ENCODE measurements at places on chromosomes 1 and 21. TPM values are rescaled to one million over a fixed set of nuclear protein-coding genes. Genes with fewer than 3 reads are reported as not detected.

The GJA8 gene
- total RNA-seq, result not detected

- no peak overlapping the region for H3K27ac ChIP-seq
- no peaks in the 10 kb centered on the region for H3K27me3 ChIP-seq
- H3K4me1 ChIP-seq, result no peaks in the 10 kb centered on the region
- H3K36me3 ChIP-seq, result peaks cover 81% of the 10 kb centered on the region
- DNase-seq, result no peak
These were observed 90.1 kb downstream of the PKN2 start for GRCh38 chr1:88774151-88774556.

GRCh38 chr1:152752225-152752624 lies 5.6 kb upstream of the KPRP start:
- H3K4me3 ChIP-seq, result no peak overlapping the region
- peaks cover 20% of the 10 kb centered on the region for H3K27me3 ChIP-seq
- no peak for DNase-seq
- H3K27ac ChIP-seq, result no peak overlapping the region

- no peaks in the 10 kb centered on the region for H3K36me3 ChIP-seq
- DNase-seq, result no peak
- H3K27ac ChIP-seq, result no peak overlapping the region
- H3K4me1 ChIP-seq, result no peaks in the 10 kb centered on the region
These were observed 48.6 kb downstream of the NOS1AP start for GRCh38 chr1:162118063-162118462.

DNA sequence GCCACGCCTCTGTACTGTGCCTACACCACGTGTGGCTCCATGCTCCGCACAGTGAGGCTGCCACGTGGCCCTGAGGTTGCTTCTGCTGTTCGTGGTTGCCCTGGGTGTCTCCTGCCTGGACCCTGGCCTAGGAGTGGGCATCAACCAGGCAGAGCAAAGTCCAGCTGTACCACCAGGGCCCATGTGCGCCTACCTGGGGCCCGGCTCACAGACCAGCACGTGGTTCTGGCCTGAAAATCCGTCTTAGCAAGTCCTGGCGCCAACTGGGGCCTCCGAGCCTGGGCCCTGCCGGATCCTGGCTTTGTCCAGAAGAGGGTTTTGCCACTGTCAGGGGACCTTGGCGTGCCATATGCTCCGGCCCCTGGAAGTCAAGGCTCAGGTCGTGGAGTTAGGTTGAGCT lies 107.1 kb upstream of the TTC34 start:
- H3K27ac ChIP-seq, result no peak overlapping the region
- H3K36me3 ChIP-seq, result no peaks in the 10 kb centered on the region
- no peaks in the 10 kb centered on the region for H3K27me3 ChIP-seq
- no peak overlapping the region for H3K4me3 ChIP-seq
- DNase-seq, result no peak

GRCh38 chr1:117857418-117857817 lies 72.0 kb downstream of the GDAP2 start:
- no peaks in the 10 kb centered on the region for H3K27me3 ChIP-seq
- peaks cover 3% of the 10 kb centered on the region for H3K36me3 ChIP-seq
- H3K4me3 ChIP-seq, result no peak overlapping the region
- H3K27ac ChIP-seq, result no peak overlapping the region
- no peak for DNase-seq
